GM12892 (cell line): ENCODE measurements at places on chromosomes 12 and 14.

DNA sequence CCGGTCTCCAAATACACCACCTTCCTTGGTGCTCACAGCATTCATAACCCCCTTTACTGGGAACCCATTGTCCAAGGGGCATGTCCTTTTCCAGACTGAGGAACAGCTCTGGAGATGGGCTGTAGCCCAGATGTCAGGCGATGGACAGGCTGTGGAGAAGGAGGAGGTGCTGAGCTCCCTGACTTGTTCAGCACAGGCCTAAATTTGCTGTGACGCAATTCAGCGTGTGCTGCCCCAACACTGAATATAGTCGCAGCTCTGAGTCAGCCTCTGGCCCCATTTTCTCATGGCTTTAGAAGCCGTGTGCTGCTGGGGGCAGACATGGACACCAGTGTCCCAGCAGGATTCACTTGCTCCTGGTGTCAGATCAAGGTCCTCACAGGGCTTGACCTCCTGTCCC is 269.1 kb downstream of the EMP1 start:
- DNase-seq, result no peak

- no peak for DNase-seq
Observed at GRCh38 chr12:119245904-119246494, 67.3 kb downstream of the HSPB8 start.

- DNase-seq, result no peak
Observed at GRCh38 chr12:119372540-119372939, 38.0 kb downstream of the CCDC60 start.

DNA sequence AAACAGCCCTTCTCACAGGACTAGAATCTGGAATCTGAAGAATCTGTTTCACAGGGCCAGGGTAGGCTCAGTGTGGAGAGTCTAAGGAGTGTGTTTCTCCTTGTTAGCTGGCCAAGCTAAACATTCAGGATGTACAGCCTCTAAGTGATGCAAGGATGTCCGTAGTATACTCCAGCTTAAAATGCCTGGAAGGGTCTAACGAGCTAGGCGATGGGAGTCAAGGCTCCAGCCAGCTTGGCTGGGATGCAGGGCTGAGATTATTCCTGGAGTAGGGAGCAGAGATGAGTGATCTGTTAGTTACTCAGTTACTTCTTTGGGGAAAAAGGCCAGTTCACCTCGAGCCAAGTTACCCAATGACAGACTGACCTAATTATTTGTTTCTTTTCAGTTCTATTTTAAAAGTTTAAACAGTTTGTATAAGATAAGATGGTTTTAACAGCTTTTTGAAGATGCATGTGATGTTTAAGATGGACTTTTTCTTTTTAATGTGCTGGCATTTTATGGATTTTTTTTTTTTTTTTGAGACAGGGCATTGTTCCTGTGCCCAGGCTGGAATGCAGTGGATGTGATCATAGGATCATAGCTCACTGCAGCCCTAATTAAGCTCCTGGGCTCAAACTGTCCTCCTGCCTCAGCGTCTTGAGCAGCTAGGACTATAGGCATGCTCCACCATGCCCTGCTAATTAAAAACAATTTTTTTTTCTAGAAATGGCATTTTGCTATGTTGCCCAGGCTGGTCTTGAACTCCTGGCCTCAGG is 41.1 kb downstream of the SYNE2 start:
- no peak for DNase-seq

- DNase-seq, result no peak
Observed at GRCh38 chr14:100052819-100053218, 12.4 kb upstream of the EVL start.

DNA sequence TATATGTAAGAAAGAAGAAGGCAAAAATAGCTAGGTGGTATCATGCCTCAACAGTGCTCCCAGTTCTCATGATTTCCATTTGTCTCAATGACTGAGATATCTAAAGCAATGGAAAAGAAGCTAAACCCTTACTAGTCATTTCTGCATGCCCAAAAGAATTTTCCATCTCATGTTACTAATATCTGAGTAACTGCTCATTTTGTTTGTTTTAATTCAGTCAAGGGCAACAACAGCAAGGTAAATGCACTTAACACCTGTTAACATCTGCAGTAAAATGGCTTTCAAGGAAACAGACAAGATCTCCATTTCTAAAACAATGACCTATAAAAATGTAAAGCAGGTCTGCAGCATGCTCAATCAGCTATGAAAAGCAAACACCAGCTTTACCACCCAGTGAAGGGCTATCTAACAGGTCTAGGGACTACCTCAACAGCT is 19.4 kb upstream of the SELPLG start:
- DNase-seq, result no peak

DNA sequence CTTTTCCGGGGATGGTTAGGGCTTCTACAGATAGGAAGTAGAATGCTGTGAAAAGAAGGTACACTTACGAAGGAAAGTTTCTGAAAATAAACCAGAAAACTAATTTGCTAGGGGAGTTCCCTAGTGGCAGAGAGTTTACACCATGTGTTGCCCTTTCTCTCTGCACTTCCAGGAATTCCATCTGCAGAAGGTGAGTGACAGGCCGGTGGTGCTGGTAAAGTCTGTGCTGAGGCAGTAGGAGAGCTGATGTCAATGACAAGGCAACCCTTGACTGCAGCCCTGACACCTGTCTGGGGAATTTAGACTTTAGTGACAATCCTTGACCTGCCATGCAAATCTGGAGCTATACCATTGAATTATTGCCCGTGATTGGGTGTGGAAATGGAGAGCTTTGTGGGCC is 687.8 kb downstream of the NRXN3 start:
- DNase-seq, result no peak

DNA sequence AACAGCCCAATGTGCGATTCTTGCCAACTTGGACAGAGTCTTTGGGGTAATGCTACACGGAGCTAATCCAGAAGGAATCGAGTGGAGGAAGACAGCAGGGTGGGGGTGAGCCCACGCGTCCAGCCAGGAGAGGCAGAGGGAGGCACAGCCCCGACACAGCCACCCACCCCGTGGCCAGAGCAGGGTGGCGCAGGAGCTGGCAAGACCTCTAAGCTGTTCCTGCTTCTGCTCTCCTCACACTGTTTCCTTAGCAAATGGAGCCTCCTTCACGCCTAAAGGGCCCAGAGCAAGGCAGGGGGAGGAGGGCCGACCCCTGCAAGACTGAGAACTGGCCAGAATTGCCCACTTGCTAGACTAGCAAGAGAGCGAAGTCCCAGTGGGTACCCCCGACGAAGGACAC is 91.5 kb downstream of the FBXL14 start:
- no peak for DNase-seq

DNA sequence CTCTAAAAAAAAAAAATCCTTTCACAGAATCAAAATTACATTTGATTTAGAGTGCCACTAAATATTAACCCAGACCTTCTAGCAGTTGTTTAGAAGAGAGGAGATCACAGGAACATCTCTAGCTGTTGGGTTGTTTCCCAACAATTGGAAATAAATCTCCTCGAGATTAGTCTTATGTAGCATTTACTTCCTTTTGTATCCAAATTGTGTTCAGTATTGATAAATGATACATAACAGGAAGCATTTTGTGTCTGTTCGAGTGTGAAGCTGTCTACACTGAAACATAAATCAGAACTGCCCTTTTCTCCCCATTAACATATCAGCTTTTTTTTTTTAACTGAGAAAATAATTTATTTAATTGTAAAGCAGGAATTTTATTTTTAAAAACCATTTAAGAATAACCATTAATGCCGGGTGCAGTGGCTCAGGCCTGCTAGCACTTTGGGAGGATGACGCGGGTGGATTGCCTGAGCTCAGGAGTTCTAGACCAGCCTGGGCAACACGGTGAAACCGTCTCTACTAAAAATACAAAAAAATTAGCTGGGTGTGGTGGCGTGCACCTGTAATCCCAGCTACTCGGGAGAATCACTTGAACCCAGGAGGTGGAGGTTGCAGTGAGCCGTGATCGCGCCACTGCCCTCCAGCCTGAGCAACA is 14.7 kb upstream of the CAND1 start:
- DNase-seq, result no peak

- no peak for DNase-seq
Observed at GRCh38 chr14:36130186-36130585, 46.3 kb downstream of the PTCSC3 start.

GRCh38 chr12:54303640-54304039 is 2.8 kb upstream of the NFE2 start:
- DNase-seq, result no peak

- no peak for DNase-seq
Observed at GRCh38 chr14:27427796-27428195, 830.0 kb upstream of the NOVA1 start.

- DNase-seq, result no peak
Observed at GRCh38 chr12:49332441-49332861, 4.5 kb downstream of the C1QL4 start.

DNA sequence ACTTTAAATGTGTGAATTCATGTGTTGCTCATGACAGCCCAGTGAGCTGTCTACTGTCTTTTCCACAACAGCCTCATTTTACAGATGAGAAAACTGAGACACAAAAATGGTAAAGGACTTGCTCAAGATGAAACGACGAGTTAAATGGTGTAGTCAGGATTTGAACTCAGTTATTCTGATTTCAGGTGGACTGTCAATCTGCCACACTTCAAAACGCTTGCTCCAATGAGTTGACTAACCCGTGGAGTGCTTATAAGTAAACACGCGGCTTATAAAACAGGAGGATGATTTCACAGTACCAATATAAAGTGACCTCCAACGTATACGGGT is 652 bp upstream of the POLE2 start:
- no peak for DNase-seq

DNA sequence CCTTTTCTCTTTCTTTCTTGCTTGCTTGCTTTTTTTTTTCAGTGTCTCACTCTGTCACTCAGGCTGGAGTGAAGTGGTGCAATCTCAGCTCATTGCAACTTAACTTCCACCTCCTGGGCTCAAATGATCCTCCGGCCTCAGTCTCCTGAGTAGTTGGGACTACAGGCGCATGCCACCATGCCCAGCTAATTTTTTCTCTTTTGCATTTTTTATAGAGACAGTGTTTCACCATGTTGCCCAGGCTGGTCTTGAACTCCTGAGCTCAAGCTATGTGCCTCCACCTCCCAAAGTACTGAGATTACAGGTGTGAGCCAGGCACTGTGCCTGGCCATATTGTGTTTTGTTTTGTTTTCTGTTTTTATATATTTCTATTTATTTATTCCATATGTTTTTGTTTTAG is 461.0 kb downstream of the ADAMTS20 start:
- no peak for DNase-seq

GRCh38 chr12:18361433-18361832 is 100.1 kb downstream of the PIK3C2G start:
- DNase-seq, result no peak

GRCh38 chr12:71693126-71693525 is 7.2 kb downstream of the TMEM19 start:
- DNase-seq, result no peak

GRCh38 chr14:50961605-50962221 is 17.4 kb upstream of the PYGL start:
- DNase-seq, result no peak

GRCh38 chr12:6423267-6424007 is 21.3 kb upstream of the CD27 start:
- DNase-seq, result peak; percentile 57

- DNase-seq, result no peak
Observed at GRCh38 chr12:114335607-114336006, 70.3 kb downstream of the TBX5 start.

DNA sequence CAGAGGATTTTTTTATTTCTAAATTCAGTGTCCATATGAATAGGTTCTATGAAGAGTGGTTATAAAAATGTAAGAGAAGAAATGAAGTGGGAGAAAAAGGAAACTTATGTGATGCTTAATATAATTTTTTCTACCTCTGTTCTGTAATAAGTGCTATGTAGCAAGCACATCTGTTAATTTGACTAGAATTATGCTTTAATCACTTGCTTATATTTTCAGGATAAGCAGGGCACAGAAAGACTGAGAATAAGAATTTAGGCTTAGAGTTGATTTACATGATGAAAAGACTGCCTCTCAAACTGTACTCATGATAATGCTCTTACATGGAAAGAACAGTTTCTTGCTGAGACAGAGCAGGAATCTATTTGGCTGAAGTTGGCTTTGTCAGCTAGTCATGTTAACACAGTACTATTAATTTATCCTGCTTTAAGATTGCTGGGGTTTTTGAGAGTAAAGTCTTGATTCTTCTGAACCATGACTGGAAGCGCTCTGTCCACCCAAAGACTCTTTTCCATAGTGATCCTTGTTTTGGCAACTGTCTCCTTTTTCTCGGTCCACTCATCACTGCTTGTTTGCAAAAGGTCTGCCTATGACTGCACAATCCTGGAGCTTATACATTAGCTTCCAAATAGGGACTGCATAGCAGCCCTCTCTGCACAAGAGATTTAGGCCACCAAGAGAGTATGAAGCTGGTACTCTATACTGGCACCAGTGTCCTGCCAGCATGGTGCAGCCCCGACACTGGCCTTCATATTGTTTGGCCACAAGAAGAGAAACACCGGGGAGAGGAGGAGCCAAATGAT is 98.8 kb downstream of the AKAP6 start:
- DNase-seq, result no peak

DNA sequence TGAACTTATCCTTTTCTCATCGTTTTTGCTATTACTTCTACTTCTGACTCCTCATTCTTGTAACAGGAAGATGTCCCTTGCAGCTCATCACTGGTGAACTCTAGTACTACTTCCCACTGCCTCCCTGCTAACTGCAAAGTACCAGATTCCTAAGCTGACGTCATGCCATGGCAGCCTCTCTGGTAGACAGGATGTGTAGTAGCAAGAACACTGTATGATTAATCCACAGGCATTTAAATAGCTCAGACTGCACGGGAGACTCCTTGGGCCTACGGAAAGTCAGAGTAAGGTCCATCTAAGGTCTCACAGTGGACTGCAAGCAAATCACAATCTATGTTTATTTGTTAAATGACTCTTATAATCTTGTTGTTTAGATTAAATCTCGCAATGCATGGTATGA is 43.5 kb downstream of the DNAI7 start:
- no peak for DNase-seq

DNA sequence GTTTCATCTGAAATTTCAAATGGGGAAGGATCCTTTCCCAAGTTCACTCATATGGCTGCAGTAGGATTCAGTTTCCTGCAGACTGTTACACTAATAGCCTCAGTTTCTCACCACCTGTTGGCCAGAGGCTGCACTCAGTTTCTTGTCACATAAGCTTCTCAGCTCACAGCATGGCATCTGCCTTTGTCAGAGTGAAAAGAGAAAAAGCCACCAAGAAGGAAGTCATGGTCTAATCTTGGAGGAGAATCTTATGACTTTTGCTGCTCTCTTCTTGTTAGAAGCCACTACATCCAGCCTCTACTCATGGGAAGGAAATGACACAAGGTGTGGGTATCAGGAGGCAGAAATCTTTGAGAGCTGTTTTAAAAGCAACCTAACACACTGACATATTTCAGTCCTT is 39.4 kb upstream of the BTG1 start:
- no peak for DNase-seq
